ENCODE measurements at places on chromosomes 2 and 18.

DNA sequence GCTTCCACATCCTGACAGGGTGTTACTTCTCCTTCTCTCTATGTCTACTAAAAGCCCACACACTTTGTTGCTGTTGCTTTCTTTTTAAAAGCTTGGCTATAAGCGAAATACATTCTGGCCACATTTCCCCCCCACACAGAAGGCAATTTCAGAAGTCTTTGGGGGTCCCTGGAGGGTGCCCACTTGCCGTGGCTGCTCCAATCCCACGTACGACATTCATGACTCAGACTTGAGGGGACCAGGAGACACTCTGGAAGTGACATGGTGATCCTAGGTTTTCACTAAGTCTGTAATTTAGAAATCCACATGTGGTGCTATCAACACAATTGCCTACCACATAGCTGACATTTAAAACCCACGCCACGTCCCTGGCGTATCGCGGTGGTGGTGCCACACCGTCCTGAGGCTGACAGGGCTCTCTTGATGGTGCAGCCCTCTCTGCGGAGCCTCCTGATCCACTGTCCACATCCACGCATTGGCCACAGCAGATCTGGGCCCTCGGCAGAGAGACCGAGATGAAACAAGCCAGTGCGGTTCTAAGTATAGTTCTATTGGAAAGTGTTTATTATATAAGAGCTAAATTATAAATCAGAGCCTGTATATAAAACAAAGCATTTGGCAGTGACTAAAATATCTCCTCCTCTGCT lies 42.4 kb downstream of the CYP27C1 start:
- DNase-seq: no peak

DNA sequence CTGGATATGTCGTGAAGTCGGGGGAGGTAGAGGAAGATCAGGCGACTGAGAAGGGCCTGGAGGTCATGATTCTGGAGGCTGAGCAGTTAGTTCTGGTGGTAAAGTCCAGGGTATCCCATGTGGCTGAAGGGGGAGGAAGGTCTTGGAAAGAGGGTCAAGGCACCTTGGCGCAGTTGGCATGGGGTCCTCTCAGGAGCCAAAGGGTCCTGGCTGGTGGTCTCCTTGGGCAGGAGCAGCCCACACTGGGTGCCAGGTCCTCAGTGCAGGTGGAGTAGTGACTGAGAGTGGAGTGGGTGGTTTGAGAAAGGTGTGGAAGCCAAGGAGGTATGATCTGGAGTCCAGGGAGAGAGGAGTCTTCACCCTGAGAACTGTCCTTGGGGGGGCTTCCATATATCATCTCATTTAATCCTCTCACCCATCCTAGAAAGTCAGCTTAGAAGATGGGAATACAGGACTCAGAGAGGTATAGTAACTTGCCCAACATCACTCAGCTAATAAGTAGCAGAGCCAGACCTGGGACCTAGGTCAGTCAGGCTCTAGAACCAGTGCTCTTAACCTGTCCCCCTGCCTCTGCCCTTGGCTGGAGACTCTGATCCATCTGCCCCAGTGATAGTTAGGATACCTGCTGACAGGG lies 24.5 kb downstream of the FBXO41 start:
- DNase-seq: no peak

DNA sequence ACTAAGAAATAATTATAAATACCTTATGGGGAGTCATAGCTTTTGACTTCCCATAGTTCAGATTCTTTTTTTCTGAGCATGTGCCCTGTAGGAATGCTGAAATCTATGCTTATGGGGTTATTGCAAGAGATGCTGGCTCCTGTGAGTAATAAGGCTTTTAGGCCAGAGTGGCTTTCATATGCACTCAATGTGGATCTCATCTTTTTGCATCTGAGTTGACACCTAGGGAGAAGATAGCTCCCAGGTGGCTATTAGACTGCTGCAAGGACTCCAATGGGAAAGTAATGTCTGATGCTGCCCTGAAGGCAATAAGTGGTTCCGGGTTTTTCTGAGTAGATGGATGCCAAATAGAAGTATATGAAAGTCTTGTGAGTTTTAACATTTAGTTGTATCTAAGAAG lies 21.0 kb downstream of the DNAH6 start:
- no peak for DNase-seq

- DNase-seq: no peak
These were observed 34.7 kb upstream of the ZEB2 start for GRCh38 chr2:144554492-144555210.

DNA sequence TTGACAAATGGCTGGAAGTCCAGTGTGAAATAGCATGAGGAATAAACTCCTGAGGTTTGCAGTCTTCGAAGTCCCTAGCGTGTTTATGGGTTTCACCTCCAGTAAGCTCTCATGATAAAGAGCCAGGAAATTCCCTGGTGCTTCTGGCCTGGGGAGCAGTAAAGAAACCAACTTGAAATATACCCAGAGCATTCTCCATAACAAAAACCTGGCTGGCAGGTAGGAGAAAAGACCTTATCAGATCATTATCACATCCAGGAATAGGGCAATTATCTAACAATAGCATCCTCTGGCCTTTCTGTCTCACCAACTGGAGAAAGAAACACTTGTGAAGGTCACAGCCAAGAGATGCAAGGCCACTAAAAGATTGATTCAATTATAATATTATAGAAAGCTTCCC lies 513.6 kb upstream of the LRRTM4 start:
- DNase-seq: no peak

DNA sequence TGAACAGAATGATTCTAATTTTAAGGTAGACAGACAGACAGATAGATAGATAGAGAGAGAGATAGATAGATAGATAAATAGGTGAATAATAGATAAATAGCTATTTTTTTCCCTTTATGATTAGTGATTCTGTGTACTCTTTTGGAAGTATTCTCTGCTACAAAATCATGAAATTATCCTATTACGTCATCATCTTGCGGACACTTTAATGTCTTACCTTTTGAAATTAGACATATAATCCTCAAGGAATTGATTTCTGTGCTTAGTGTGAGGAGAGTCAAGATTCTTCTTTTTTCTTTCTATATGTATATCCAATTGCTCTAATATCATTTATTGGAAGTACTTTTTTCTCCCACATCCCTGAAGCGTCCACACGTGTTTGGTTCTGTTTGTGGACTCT lies 215.2 kb downstream of the SCG2 start:
- no peak for DNase-seq

DNA sequence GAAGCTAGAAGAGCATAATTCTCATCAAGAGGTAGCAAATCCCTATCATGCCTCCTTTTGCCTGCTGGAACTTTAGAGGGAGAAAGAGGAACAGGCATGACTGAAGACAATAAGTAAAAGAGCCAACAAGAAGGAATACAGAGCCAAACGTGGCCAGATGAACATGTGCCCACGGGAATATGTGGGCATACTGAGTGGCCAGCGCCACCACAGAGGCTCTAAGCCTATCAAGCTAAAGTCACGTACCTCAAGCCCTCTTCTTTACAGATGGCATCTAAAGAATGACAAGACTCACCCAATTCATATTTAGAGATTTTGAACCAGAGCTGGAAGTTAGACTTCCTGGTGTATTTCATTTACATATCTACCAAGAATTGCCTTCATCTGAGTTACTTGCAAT lies 59.9 kb upstream of the ITGA4 start:
- no peak for DNase-seq

- DNase-seq: no peak
These were observed 42.0 kb downstream of the COL4A3 start for GRCh38 chr2:227206406-227206805.

DNA sequence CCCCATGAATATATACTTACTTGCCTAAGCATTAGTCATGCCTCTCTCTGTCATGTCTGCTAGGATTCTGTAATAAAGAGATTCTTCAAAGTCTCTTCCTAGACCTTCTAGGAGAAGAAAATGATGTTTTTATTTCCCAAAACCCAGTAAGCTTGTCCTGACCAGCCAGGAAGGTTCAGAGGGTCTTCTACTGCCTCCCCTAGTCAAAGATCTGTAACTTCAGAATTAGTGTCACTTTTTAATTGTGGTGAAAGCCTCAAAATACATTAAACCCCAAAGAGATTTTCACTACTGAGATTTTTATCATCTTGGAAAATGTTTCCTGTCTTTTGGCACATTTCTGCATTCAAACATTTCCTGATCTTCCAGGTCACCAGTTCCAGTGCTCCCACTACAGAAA lies 232.9 kb upstream of the STK17B start:
- DNase-seq: no peak

DNA sequence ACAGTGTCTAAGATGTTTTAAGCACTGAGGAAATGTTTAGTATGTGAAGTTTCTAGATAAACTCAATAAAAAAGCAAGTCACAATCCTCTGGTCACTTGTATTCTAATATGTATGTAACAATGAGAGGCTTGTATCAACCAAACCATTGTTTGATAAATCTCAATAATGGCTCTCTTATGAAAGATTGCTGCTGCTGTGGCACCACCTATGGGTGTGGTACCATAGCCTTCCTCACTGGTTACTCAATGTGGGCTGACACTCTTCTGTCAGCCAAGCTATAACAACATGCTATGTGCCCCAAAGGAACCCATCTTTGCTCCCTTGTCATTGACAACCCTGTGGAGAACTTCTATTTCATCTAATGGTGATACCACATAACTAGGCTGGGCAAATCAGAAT lies 12.6 kb upstream of the RAB1A start:
- DNase-seq: no peak

DNA sequence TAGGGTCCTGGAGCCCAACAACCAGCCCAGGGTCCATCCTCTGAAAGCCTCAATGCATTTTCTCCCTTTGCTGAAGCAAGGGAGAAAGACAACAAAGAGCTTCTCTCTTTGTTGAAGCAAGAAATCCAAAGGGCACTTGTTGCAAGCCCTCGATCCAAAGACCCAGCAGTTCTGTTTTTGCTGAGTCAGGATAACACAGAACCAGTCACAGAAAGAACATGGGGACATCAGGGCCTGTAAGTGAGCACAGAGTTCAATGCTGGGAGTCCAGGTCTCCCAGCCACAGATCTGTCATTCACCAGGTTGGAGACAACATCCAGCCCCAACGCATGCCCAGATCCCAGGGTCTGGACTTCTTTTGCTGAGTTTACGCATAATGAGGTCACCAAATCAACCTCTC lies 315.8 kb upstream of the KLHL29 start:
- no peak for DNase-seq

GRCh38 chr2:169039702-169040101 lies 8.6 kb upstream of the ABCB11 start:
- DNase-seq: no peak

DNA sequence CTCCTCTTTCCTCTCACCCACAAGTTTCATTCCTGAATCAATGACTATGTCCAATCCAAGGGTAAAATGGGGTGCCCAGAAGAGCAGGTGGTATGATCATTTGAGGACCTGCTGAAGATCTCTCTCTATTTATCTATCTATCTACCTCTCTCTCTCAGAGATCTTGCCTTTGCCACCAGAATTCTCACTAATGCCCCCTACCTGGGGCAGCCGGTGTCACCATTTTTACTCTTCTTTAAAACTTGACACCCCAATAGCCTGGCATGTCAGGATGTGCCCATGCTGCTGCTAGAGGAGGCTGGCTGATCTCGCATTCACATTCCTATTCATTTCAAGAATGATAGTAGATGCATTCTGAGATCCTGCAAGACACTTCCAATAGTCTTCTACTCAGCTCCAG lies 24.3 kb upstream of the RPIA start:
- DNase-seq: no peak

- DNase-seq: no peak
These were observed 24.1 kb downstream of the ADNP2 start for GRCh38 chr18:80133124-80133523.

DNA sequence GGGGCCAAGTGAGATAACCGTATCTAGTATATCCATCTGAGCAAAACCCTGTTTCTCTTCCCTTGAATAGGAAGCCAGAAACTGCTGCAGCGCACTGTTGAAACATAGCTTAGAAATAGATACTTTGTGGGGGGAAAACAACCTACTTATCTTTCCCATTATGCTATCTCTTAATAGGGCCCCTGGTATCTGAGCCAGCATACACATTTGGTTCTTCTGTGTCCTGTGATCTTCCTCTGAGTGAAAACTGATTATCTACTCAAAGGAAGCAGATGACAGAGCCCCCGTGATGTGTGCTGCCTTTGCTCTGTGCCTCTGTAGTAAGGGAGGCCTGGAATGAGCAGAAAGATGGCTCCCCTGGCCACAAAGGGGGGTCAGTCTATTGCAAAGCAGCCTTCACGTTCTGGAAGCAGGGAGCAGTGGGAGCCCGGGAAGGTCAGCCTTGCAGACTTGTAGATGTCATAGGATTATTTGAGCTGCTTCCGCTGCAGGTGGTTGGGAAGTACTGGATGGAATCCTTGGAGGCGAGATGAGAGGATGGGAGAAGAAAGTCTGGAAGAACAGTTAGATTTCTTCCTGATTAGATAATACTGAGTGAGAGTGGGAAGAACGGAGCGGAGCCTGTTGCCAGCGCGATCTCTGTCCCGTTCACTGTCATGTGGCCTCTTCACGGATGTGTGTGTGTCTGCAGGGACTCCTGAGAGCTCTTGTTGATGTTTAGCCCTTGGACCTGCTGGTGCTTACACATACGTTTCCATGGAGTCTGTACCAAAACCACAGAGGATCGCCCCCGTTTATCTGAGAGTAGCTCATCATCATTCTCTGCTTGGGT lies 150.1 kb downstream of the AGAP1 start:
- DNase-seq: no peak

- no peak for DNase-seq
These were observed 5.9 kb downstream of the KCNG2 start for GRCh38 chr18:79803611-79804051.

- no peak for DNase-seq
These were observed 69.6 kb upstream of the SCN1A start for GRCh38 chr2:166197446-166197845.

- no peak for DNase-seq
These were observed 25.4 kb downstream of the TET3 start for GRCh38 chr2:74010087-74010541.

DNA sequence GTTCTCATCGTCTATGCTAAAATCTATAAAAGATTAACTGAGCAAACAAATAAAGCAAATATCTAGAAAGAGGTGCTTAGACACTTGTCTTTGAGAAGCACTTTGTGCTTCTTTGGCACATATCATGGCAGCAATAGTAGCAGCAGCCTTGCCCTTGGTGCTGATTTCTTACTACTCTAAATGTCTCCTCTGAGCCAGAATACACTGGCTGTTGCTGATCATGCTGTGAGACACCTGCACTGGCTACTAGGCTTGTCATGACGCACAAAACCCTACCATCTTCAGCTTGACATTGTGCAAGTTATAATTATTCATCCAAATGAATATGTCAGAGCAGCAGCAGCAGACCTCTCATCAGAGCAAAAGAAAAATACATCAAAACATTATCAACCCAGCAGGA lies 46.7 kb downstream of the FANCL start:
- no peak for DNase-seq

- DNase-seq: no peak
These were observed 788.1 kb downstream of the TRIB2 start for GRCh38 chr2:13504808-13505207.

- DNase-seq: peak; percentile 59
These were observed 34.2 kb downstream of the CERS6 start for GRCh38 chr2:168490015-168490874.

- no peak for DNase-seq
These were observed 453.1 kb downstream of the CMPK2 start for GRCh38 chr2:6412533-6413091.

DNA sequence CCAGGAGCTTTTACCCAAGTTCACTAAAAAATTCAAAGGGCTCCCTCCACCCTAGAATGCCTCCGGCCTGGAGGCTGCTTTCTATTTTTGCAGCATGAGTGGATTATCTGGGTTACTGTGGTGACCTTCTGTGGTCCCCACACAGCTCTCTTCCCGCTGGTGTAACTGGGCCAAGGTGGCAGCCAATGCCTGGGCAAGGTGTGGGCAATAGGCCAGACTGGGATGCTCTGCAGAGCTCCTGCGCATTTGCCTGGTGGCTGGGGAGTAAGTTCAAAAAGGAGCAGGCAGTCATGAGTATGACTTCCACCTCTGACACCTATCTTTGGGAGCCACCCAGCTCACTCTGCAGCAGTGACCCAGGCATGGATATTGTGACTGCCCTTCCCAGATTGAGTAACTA lies 130.5 kb upstream of the SPRED2 start:
- DNase-seq: no peak

Data from activated naive CD4-positive, alpha-beta T cell treated with anti-CD3 and anti-CD28 coated beads, Interleukin-2, amount 50 U/mL, for 16 hours (primary cell).